IPS DF 19.7 (cell line): ENCODE measurements at places on chromosomes 7 and 10.

DNA sequence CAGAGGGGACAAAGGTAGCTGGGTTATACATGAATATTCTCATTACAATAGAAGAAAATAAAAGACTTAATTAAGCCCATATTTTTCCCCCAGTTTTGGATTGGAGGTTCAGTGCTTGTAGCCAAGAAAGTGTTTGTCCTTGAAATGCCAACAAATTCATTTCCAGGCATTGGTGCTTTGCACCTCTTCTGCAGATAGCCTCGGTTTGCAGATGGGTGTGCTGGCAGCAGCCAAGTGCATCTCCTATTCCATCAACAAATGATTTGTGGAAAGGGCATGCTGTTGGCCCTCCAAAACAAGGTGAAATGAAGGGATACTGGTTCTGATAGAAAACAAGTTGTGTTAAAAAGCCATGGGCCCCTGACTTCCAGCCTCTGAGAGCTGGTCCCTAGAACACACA lies 187.3 kb downstream of the DPY19L1 start:
- no peak for DNase-seq

GRCh38 chr7:131007439-131008330 lies 273.7 kb upstream of the KLF14 start:
- peak; percentile 20 for DNase-seq

DNA sequence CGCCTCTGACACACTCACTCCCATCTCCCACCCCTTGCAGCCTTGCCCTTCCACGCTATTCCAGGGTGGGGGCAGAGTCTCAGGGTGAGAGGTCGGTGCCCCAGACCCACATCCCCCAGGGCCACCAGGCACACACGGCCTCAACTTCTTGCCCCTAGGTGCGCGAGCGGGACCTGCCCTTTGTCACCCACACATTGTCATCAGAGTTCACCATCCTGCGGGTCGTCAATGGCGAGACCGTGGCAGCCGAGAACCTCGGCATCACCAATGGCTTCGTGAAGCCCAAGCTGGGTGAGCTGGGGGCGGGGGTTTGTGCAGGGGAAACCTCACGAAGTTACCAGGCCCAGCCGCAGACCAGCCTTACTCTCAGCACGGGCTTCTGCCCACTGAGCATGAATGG lies 53.3 kb downstream of the CASTOR2 start:
- no peak for DNase-seq

GRCh38 chr7:1761774-1762173 lies 91.7 kb downstream of the ELFN1 start:
- DNase-seq, result no peak

GRCh38 chr7:31440511-31440910 lies 73.4 kb upstream of the ITPRID1 start:
- no peak for DNase-seq

GRCh38 chr10:117138838-117139580 lies 939 bp upstream of the VAX1 start:
- no peak for DNase-seq

- no peak for DNase-seq
Observed at GRCh38 chr10:58435297-58435985, 50.2 kb downstream of the TFAM start.

DNA sequence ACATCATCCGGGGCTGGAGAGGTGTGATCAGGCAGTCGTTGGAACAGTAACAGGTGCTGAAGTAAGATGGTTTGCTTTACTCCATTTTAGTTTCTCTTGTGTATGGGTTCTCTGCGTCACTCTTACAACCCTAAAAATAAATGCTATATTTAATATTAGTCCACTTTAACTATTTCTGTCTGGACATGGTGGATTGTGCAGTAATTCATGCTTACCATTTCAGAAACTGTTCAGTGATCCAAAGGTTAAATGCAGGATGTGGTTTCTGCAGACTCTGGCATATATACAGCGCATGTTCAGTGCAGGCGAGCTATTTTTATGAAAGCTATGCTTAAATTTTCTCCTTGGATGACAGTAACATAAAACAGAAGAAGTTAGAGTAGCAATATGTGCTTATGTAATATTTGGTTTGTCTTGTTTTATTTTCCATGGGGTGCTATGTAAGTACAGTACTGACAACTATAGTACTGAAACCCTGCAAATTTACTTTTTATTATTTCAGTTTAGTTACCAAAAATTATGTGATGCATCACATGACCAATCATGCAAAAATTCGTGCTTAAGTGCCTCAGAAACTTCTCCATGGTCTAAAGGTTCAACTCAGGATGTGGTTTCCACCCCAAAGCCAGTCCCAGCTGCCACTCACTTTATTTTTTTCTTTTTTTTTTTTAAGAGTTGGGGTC lies 46.6 kb upstream of the GRID1 start:
- DNase-seq, result no peak

GRCh38 chr7:4103352-4104091 lies 578.6 kb upstream of the FOXK1 start:
- no peak for DNase-seq

DNA sequence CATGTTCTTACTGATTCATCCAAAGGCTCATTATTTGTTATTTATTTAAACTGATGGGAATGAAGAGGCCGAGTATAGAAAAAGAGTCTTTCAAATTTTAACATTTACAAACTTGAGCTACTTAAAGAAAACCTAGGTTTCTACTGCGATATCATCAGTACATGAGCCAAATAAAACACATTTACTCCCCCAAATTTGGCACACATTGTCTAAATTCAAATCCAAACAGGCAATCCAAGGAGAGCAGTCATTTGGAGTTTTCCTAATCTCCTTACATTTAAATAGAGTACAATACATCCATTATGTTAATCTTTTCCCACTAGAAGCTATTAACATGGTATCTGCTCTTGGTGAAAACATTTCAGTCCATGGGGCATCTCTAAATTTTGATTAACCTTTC lies 2.2 kb downstream of the NMT2 start:
- no peak for DNase-seq
